ENCODE measurements at places on chromosomes 2 and 18.

DNA sequence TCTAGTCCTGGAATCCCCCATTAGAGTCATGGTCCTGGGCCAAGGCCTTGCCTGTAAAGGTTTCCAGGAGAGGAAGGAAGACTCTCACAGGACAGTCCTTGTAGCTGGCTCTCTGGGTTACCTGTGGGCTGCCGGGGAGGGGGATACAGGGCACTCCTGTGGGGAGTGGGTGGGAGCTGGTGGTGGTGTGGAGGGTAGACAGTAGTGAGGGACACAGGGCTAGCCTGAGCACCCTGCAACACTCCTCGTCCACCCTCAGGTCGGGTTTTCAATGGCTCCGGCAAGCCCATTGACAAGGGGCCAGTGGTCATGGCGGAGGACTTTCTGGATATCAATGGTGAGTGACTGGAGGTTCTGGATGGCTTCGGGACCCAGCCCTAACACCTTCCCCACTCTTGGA, 19.7 kb upstream of the ANKRD53 start:
- DNase-seq = no peak

GRCh38 chr18:49486606-49486952, 455 bp downstream of the C18orf32 start:
- DNase-seq = peak; percentile 34

GRCh38 chr2:62456721-62457539, 49.1 kb downstream of the TMEM17 start:
- DNase-seq = peak; percentile 46

- DNase-seq = no peak
Measured at GRCh38 chr2:172999641-173000386, 75.8 kb upstream of the MAP3K20 start.

DNA sequence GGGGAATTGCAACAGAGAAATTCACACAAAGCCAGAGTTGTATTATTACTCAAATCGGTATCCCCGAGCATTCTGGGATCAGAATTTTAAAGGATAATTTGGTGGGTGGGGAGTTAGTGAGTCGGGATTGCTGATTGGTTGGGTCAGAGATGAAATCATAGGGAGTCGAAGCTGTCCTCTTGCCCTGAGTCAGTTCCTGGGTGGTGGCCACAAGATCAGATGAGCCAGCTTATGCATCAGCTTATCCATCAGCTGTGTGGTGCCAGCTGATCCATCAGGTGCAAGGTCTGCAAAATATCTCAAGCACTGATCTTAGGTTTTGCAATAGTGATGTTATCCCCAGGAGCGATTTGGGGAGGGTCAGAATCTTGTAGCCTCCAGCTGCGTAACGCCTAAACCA, 34.3 kb upstream of the ITM2C start:
- no peak for DNase-seq

DNA sequence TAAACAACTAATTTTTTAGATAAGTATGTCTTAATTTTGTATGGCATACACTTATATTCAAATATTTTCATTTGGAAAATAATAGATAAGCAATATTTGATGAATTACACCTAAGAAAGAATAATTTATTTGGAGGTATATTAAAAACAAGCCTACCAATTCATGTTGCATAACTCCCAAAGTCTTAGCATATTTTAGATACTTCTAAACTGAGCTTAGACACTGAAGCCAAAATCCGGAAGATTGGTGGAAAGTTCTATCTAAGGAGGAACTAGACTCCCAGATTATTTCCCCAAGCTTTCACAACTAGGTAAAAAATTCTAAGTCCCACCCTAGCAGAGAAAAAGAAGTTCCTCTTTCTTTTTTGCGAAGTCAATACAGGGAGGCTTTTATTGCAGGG, 221.0 kb upstream of the MMADHC start:
- no peak for DNase-seq

- no peak for DNase-seq
Measured at GRCh38 chr2:179096090-179096489, 46.2 kb upstream of the CCDC141 start.
